ENCODE measurements at places on chromosomes 16 and 17.

GRCh38 chr17:61164517-61164916 lies 235.1 kb upstream of the TBX2 start:
- DNase-seq: no peak

DNA sequence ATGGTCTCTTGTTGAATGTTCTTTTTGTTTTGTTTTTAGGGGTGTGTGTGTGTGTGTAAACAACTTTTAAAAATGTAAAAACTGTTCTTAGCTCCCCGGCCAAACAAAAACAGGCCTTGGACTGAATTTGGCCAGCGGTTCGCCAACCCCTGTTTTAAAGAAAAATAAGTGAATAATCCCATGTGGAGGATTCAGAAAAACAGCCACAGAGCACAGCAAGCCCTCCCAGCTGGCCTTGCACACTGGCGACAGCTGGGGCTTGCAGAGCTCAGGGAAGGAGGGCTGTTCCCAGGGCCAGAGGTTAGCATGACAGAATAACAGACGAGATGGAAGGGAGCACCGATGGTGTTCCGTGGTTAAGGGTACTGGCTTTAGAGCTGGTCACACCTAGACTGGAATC lies 39.0 kb downstream of the EMP2 start:
- DNase-seq: no peak

DNA sequence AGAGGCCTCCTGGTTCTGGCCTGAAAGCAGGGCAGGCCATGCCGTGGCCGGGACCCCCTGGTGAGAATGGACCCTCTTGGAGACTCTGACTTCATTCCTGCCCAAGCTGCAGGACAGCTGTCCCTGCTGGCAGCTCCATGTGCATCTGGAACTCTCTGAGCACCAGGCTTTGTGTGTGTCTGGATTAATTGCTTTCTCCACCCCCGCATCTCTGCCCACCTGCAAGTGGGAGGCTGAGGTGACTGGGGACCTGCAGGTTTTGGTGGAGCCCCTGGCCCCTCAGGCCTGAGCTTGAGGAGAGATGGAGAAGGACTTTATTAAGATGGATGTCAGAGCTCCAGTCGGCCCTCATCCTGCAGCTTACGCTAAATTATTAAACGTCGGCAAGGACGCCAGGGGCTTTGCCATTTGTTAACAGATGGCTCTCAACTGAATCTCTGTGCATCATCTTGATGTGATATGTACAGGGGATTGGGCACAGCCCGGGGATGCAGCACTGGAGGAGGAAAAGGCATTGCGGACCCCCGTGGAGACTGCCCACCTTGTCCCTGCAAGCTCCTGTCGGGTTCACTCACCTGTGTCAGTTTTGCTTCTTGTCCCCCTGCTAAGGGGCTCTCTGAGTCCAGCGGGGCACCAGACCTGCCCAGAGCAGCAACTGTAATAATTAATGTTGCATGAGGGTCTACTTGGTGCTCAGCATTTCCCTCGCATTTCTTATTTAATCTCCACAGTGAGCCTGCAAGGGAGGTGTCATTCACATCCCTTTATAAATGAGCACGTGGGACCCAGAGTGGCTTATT lies 154.1 kb upstream of the RPL38 start:
- DNase-seq: no peak

GRCh38 chr17:28703552-28704218 lies 8.0 kb downstream of the PROCA1 start:
- no peak for DNase-seq

DNA sequence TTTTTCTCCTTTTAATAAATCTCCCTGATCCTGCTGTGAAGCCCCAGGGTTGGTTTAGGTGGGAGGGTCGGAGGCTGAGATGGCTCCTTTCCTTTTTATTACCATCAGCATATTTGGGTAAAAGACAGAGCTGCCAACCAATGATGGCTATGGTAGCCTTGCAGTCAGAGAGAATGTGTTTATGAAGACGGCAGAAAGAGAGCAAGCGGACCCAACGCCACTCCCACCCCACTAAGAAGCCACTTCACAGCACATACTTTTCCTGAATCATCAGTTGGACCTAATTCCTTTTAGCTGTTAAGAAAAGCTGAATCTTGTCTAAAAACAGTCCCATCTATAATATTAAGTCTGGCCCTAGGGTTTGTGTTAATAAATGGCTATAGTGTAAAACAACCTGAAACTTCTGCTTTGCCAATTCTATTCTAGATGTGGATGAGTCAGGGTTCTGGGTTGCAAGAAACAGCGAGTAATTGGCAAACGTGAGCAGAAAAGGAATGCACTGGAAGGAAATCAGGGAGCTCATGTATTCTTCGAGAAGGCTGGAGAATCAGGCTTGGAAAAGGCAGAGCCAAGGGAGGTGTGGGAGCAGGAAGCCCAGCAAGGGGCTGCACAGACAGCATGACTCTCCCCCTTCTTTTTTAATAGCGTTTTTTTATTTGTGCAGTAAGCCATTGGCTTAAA lies 34.0 kb upstream of the PRKCA start:
- DNase-seq: peak; percentile 69

DNA sequence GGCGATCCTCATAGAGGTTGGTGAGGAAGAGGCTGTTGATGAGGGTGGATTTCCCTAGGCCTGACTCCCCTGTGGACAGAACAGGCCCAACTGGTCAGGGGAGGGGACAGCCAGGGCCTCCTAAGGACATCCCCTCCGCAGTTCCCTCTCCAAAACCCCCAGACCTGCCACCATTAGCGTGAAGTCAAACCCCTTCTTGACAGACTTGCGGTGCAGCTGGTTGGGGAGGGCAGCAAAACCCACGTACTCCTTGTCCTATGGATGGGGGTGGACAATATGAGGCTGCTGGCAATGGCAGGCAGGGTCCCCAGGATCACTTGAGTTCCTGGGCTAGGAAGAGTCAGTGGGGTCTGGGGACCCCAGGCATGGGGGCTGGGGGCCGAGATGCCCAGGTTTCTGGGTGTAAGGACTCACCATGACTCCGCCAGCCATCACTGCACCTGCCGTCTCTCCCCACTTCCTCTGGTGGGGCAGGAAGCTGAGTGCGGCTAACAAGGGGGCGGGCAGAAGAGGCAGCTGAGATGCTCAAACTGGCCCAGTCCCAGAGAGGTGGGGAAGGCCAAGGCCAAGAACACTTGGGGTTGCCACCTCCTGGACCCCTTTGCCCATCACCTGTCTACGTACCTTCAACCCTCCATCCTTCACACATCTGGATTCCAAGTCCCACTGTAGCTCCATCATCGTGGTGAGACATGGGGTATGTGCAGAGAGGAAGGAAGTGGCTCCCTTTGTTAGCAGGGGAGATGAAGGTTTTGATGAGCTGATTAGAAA lies at the start of gene SEPTIN1:
TSS of gene SEPTIN1 (minus strand) at position 451 of the 771 bp plus-strand sequence. CDS start at position 432, 19 bp downstream.
- no peak for DNase-seq
